ENCODE measurements at places on chromosomes 2 and 18.

DNA sequence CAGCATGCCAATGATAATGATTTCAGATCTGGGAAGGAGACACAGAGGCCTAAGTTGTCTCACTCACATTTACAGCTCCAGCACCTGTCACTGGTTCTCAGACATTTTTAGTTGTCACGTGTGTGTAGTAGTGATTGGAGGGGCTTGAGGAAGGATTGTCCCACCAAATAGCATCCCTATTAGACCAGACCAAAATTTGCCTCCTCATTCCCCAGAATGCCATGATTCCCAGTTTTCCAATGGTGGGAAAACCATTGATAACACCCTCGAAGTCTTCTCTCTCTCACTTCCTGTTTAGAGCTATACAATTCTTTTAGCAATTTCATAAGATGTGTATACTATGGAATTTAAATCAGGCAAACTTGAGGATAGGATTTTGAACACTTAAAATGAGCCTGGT is 52.5 kb downstream of the CCDC141 start:
- no peak for DNase-seq

DNA sequence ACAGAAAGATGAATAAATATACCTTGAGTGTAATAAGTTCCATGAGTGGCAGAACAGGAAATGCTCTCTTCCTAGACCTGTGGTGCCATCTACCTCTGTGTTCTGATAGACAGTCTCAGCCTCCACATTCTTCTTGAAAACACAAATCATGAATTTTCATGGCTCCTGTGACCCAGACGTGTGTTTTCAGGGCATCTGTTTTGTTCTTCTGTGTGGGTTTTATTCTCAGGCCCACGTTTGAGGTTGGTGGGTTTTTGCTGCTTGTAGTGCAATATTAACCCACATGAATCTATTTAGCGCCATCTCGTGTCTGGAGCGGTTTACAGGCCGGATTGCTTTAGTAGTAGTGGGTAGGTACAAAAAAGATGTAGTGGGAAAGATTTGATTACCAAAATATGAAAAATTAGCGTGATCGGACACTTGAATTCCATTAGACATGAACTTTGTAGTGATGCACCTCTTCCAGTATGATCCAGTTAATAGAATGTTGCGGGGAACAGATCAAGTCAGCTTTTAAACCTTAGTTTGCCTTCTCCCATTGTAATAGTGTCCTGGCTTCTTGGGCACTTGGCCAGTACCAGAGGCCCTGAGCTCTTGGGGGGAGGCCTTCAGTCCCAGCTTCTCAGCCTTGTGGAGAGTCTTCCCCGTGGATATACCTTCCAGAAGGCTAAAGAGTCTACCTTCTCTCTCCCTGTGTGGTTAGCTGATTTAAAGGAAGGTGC is 256.5 kb downstream of the TPGS2 start:
- peak; percentile 7 for DNase-seq

GRCh38 chr2:211407076-211407475 is 850.7 kb downstream of the CPS1 start:
- DNase-seq: no peak

DNA sequence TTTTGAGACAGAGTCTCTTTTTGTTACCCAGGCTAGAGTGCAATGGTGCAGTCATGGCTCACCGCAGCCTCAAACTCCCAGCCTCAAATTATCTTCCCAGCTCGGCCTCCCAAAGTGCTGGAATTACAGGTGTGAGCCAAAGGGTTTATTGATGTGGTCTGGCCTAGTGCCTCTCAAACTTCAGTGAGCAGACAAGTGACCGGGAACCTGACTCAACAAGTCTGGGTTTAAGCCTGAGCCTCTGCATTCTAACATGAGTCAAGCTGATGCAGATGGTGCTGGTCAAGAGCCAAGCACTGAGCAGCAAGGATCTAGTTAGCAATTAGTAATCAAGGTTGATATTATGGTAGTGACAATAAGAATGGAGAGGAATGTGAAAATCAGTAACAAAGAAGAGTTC is 21.3 kb downstream of the CDK15 start:
- DNase-seq: no peak

DNA sequence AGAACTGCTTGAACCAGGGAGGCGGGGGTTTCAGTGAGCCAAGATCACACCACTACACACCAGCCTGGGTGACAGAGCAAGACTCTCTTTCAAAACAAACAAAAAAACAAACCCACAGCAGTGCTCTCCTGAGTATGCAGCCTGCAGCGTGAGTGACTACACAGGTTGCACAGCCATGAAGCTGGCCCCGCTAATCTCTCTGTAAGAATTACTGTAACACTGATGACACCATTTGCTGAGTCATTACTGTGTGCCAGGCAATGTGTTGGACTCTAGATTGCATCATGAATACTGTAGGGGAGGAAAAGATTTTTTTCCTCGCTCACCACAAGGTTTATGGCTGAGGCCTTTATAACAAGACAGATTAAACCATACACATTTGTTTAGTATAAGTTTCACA is 118.6 kb upstream of the ATP8B1 start:
- no peak for DNase-seq
